Central memory CD4-positive, alpha-beta T cell (primary cell): ENCODE measurements at places on chromosomes 11 and 22.

DNA sequence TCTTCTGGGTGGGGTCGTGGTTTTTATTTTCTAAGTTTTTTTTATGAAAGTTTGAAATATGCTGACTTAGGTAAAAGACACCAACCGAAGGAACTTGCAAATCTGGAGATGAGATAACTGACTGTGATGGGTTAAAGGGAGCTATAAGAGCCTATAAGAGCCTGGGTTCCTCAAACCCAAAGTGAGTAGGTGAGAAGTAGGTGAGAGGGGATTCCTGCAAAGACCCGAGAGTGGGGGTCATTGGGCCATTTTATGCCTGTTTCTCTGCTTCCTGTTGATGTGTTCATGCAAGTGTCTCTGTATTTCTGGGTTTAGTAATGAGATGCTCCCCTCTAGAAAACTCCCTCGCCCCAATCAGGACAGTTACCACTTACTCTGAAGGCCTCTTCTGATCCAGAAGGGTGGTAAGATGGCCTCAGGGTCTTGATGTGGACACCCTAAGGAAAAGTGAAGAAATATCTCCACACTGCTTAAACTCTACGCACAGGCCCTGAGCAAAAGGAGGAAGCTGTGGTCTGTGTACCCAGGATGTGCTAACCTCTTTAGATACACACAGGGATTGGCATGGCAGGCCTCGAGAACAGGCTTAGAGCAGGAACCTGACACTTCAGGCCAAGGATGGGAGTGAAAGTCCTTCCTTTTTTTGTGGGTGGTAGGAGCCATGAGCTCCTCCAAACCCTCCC is 1.8 kb downstream of the FLI1 start:
- peak; percentile 63 for DNase-seq

DNA sequence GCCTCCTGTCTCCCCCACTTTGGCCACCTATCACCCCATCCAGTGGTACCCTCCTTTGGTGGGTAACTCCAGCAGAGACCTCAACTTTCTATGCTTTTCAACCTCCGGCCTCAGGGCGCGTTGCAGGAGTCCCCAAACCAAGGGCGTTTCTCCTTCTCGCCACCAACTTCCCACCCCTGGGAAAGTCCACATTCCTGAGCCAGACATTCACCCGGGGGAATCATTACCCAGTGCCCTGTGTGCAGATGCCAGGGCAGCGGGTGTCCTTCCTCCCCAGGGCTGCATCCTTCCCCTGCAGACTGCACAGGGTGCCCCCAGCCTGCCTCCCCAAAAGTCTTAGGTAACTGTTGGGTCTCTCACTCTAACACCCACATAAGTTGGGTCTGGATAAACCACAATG is 26.4 kb downstream of the MYEOV start:
- DNase-seq, result no peak

- no peak for DNase-seq
These were observed 185.7 kb downstream of the BLID start for GRCh38 chr11:121930004-121930965.

DNA sequence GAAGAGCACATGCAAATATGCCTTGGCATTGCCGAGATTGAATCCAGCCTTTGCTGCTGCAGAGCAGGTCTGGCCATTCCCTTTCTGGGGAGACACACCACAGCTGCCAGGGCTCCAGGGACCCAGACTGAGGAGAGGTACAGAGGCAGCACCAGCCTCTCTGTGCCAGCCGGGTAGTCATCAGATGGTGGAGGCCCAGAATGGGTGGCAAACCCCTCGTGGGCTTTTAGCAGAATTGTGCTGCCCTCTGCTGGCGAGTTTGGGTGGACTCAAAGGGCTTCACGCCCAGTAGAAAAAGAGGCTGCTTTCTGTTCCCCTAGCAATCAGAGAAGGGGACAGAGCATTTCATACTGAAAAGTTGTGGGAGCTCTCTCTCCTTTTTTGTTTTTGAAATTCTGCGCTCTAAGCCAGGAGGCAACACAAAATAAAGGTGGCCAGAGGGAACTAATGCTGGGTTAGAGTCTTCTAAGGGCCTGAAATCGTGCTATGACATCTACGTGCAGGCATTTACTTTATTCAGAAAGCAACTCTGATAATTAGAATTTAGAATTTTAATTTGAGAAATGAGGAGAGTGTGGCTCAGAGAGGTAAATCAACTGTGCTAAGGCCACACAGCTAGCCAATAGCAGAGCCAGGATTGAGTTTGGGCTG is 158.8 kb upstream of the NAV2 start:
- peak; percentile 27 for DNase-seq

DNA sequence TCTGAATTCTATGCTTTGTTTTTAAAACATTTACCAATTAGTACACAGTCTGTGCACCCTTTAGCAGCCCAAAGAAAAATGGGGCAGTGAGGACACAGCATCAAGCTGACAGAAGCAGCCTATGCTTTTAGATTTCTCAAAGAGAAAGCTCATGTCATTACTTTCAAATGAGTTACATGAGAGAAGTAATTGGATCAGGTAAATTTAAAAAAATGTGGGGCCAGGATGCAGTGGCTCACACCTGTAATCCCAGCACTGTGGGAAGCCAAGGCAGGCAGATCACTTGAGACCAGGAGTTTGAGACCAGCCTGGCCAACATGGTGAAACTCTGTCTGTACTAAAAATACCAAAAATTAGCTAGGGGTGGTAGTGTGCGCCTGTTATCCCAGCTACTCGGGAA is 57.7 kb downstream of the APOL5 start:
- DNase-seq, result no peak

- DNase-seq, result no peak
These were observed 102.3 kb upstream of the PITPNB start for GRCh38 chr22:28021116-28021997.

DNA sequence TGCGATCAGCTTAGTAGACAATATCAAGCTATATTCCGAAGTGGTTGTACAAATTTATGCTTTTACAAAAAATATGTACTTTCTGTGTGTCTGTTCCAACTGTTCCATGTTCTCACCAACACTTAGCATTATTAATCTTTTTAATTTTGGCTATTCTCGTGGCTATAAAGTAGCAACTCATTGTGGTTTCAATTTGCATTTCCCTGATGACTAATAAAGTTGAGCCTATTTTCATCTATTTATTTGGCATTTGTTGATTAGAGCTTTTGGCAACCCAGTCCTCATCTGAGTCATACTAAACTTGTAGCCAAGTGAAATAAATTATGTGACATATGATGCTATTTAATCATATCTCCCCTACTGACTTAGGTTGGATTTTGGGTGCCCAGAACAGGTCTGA is 115.9 kb downstream of the FBXO7 start:
- DNase-seq, result no peak

DNA sequence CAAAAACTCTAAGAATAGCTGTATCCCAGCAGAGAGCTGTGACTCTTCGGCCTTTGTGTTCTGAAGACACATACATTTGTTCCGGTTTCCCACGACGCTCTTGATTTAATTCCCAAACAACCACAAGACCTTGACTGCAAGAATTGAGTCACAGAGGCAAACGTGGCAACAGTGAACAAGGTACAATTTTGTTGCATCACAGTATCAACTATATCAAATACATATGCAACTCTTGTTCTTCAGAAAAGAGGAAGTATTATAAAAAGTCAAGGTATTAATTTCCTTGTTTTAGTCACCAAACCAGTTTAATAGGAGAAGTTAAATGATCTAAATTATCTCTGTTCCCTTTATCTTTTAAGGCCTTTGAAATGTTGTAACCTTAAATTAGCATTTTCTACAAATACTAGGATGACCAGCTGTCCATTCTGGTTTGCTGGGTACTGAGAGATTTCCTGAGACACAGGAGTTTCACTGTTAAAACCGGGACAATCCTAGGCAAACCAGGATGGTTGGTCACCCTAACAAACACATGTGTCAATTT is 11.1 kb downstream of the HPS5 start:
- no peak for DNase-seq
